Heart right ventricle (tissue), 16 donors: ENCODE measurements at places on chromosomes 12 and 14. TPM values are rescaled to one million over a fixed set of nuclear protein-coding genes. Genes with fewer than 3 reads are reported as not detected.

The AQP2 gene
- total RNA-seq, result not detected

The PARPBP gene
- total RNA-seq, result 0.39 TPM

The RHEBL1 gene
- total RNA-seq, result not detected

The LMO3 gene
- 1.9 TPM for total RNA-seq

The SRRM4 gene
- 0.28 TPM for total RNA-seq

The TMEM179 gene
- total RNA-seq, result not detected

The GUCY2C gene
- not detected for total RNA-seq

DNA sequence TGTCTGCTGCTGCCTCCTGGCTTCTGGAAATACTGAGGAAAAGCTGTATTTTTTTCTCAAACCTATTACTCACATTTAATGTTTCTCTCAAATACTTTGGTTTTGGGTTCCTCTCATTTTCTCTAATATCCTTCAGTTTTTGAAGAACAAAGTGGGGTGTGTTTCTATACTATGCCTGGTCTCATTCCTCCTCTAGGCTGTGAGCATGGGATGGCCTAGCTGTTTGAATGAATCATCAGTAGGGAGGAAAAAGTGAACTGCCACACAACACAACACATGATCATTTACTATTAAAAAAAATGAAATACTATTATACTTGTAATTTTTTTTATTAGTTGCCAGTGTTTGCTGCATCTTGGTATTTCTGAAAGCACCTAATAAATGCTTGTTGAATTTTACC is 11.3 kb upstream of the SMCO3 start:
- no peak for DNase-seq

DNA sequence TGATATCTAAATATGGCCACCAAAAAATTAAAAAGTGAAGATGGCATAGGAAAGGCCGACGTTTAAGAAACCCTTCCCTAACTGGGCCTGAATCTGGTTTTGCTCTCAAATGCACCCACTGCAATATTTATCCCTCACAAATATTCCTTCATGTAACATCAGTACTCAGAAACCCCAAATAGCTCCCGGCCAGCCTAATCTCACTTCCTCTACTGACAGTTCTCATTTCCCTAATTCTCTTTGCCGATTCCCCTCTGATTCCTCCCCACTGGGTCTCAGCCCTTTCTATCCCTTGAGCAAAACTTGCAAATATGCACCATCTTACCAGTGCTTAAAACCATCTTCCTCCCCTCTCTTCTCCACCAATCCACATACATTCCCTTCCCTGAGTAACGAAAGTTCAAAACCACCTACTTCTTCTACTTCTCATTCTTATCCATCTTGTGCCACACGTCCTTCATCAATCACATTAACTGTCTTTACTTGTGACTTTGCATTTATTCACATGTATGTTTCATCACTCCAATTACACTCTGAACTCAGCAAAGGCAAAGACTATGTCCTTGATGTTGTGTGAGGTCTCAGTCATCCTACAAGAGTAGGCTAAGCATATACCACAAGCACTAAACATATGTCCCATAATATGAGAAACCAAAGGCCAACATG is 23.1 kb downstream of the KCNK10 start:
- no peak for DNase-seq

DNA sequence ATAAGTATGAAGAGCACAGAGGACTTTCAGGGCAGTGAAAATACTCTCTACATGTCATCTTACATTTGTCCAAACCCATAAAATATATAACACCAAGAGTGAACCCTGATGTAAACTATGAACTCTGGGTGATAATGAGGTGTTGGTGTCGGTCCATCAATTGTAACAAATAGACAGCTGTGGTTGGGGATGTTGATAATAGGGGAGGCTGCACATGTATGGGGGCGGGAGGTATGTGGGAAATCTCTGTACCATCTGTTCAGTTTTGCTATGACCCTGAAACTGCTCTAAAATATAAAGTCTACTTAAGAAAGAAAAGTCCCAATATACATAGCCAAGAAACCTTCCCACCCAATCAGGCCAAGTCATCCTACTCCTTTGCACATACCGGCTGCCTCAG is 88.5 kb downstream of the GPR135 start:
- no peak for DNase-seq

DNA sequence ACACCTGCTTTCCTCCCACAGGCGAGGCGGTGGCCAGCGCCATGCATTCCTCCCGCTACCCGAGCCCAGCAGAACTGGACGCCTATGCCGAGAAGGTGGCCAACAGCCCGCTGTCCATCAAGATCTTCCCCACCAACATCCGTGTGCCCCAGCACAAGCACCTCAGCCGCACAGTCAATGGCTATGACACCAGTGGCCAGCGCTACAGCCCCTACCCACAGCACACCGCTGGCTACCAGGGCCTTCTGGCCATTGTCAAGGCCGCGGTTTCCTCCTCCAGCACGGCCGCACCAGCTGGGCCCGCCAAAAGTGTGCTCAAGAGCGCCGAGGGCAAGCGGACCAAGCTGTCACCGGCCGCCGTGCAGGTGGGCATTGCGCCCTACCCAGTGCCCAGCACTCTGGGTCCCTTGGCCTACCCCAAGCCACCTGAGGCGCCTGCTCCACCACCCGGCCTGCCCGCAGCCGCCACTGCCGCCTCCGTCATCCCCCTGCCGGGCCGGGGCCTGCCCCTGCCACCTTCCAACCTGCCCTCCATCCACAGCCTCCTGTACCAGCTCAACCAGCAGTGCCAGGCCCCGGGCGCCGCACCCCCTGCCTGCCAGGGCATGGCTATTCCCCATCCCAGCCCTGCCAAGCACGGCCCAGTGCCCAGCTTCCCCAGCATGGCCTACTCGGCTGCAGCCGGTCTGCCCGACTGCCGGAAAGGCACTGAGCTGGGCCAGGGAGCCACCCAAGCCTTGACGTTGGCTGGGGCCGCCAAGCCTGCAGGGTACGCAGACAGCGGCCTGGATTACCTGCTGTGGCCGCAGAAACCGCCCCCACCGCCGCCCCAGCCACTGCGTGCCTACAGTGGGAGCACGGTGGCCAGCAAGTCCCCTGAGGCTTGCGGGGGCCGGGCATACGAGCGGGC is 54.6 kb downstream of the FAM222A start:
- no peak for DNase-seq

- DNase-seq, result no peak
Measured at GRCh38 chr14:74647061-74647677, 35.1 kb upstream of the LTBP2 start.

DNA sequence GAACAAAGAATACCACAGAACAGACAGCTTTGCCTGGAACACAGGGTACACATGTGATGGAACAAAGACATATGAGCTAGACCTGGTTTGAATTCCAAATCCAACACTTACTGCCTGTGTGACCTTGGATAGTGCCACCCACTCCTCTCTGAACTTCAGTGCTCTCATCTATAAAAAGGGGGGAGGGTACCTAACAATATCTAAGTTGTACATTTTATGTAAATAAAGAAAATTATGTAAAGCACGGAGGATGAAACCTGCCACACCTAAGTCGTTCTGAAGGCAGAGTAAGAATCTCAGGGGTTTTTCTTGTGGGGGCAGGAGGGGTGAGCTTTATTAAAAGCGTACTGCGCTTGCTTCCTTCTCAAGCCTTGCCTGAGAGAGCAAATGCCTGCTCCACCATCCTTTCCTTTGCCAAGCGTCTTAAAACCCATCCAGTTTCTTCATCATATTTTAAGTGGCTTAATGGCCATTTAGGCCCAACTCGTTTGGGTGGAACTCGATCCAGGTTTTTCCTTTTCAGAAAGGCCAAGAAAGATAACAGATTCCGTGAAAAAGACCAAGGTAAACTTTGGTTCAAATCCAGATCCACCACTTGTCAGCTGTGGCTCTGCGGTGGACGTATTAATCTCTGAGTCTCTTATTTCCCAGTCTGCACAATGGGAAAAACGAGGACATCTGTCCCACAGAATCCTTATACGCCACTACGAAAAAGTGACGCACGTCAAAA is 946 bp downstream of the DDX24 start:
- no peak for DNase-seq
